Brain microvascular endothelial cell (primary cell): ENCODE measurements at places on chromosomes 11 and 22.

DNA sequence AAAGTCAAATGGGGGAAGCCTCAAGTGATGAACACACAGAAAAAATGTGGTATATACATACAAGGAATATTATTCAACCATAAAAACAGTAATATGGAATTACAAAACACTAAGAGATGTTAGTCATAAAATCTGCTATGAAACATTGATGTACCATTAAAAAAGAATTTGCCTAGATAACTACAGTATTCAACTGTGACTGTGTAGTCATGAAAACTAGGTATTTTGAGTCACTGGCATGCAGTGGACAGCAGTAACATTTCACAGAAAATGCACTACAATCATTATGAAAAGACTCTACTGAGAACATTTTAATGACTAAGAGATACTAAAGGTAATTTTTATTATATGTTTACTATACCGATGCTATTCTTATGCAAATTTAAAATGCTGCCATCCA lies 11.7 kb downstream of the ZNF195 start:
- no peak for DNase-seq

GRCh38 chr22:38942702-38943101 lies 14.7 kb upstream of the APOBEC3A start:
- no peak for DNase-seq

DNA sequence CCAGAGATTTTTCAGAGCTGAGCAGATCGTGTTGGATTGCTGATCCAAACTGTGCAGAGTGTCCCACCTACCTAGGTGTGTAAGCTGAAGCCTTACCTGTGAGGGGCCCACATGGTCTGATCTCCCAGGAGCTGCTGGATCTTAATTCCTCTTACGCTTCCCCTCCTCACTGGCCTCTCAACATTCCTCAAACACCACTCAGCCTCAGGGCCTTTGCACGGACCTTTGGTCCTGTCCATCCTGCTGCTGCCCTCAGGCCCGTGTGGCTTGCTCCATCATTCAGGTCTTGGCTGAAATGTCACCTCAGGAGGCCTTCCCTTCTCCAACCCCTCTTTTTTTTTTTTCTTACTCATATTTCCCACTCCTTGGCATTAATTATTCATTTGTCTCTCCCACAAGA lies 21.1 kb upstream of the RAB1B start:
- DNase-seq, result no peak

DNA sequence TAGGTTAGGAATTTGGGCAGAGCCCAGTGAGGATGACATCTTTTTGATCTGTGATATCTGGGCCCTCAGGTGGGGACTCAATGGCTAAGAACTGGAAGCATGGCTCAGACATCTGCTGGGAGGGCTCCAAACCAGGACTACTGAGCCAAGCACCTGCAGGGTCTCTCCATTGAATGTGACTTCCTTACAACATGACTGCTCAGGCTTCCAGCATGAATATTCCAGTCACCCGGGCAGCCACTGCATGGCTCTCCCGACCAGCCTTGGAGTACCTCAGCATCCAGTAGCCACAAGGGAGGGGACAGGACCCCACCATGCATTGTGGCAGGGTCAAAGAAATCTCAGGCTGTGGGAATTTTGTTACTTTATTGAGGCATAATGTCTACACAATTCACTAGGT lies 8.6 kb downstream of the CDC45 start:
- DNase-seq, result no peak

- no peak for DNase-seq
These were observed 4.8 kb upstream of the TRIM6 start for GRCh38 chr11:5591613-5592012.

- DNase-seq, result no peak
These were observed 1.4 kb downstream of the MUS81 start for GRCh38 chr11:65861533-65862183.
